NCI-H524 treated with DMSO at 0.1 percent for 48 hours (cell line): ENCODE measurements at places on chromosomes 6 and 20.

DNA sequence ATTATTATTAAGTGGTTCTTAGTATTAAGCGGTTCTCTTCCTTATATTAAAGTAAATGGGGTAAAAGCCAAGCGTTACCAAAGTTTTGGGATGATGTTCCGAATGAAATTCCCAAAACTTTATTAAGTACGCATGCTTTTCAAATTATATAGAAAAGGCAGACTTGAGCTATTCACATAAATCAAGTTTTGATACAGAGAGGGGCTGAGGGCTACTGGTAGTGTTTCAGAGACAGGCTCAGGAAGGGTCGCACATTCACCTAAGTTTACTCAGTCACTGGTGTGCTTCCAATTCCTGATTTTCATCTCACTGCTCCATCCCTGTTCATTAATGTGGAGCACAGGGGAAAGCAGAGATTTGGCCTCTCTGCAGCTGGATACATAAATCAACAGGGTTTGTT, 652.2 kb downstream of the QKI start:
- DNase-seq: no peak

DNA sequence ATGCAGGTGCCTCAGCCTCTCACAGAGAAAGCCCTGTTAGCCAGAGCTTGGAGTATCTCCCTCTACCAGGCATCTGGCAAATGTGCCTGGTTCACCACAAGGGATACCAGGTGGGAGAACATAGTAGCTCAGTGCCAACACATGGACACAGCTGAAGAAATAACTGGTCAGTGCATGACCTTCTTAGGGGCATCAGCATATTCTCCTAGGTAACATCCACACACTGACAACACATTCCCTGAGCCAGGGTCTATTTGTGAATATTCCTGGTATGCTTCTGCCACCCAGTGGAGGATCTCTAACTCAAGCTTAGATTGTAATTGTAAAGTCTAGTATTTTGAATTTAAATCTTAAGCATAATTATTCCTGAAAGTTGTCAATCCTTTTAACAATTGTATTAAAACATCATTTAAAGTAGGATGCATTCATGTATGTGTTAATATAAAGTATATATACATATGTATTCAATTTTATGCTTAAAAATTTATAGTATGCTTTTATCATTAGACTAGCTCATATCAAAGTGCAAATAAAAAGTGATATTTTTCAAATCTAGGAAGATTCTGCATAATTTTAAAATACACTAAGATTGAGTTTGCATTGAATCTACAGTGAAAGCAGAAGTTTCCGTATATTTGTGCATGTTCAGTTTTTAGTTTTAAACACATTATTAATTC, 45.3 kb upstream of the COL21A1 start:
- DNase-seq: peak; percentile 1

DNA sequence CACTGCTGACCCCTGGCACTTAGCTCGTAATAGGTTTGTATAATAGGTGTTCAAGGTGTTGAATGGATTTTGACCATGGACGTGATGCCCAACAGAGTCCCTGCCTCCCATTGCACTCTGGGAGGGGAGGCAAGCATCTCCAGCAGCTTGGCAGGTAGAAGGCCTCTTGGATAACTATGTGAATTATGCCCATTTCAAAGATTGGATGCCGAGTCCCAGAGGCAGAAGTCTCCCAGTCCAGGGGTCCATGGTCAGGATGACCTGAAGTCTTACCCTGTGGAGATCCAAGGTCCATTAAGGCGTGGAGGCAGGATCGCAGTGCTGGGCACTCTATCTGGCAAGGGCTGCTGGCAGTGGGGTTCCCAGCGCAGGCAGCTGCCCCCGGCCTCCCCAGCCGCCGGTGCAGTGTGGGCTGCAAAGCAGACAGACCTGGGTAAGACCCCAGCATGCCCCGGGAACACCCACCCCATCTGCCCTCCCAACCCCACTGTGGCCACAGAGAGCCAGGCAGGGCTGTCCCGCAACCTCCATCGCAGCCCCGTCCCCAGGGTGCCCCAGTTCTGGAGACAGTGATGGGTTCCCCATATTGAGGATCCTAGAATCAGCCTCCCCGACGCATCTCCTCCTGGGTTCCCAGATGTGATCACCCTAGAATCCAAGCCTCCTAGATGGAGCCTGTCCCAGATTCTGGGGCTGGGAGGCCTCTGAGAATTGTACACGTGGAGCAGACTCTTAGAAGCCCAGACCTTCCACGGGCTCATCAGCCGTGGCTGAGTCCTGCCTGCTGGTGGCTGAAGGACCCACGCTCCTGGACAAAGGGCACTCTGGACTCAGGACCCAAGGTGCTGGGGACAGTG, 44.6 kb downstream of the APCDD1L start:
- no peak for DNase-seq

DNA sequence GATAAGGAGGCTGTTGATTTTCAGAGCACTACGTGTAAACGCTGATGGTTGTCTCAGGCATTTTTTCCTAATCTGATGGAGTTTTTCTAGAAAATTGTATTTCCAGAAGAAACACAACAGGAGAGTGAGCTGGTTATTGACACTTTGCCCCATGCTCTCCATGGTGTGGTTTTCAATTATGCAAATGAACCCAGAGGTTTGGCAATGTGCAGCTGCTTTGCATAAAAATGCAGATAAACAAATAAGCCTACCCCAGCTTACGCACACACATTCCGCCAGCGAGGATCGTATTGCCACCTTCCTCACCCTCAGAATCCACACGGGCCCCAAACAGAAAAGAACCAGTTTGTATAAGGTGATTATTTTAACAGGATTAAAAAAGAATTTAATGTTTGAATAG, 45.1 kb upstream of the FRMD1 start:
- DNase-seq: no peak

GRCh38 chr6:168605964-168606363, 165.0 kb downstream of the SMOC2 start:
- DNase-seq: no peak

DNA sequence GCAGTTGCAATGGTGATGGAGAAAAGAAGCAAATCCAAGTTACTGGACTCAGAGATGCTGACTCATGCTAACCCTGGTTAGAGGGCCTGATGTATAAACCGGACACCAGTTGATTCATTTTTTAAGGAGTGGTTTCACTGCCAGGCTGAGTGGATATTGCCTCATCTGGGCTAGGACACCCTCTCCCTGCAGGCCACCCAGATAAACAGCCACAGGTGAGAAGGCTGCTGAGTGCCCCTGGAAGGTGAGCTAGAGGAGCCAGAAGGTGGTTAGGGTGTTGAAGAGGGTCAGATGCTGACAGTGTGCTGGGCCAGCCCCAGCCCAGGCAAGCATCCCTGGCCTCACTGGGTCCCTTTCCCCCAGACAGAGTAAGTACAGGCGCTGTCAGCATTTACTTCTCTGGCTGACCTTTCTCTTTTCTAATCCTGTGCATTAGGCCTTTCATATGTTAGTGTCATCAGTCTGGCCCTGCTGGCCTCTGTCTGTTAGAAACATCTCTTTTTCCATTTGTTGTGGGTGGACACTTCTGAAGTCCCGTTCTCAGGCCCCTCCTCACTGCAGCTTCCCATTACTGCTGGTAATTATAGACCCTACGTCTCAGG, 13.5 kb downstream of the EPB41L1 start:
- no peak for DNase-seq

GRCh38 chr6:3520281-3521230, 63.7 kb upstream of the SLC22A23 start:
- no peak for DNase-seq

GRCh38 chr20:63329331-63330083, 31.6 kb downstream of the CHRNA4 start:
- no peak for DNase-seq

DNA sequence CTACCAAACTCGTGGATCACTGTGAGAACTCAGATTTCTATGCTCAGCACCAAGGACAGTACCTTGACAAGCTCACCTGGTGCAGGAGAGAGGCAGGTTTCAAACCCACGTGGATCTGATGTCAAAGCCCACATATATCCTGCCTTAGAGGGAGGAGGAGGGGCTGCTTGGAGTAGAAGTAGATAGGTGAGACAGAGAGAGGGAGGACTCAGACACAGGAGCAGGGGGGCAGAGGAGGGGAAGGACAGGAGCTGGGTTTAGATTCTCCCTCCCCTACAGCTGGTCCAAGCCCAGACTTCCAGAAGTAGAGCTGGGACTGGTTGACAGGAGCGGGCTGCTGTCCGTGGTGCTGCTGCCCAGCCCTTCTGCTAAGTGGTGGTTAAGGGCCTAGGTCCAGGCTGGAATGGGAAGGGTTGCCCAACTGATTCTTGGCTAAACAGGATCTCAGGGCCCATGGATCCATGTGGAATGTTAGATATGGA, 77.5 kb downstream of the CDH22 start:
- no peak for DNase-seq

GRCh38 chr6:11245381-11246256, 13.2 kb upstream of the NEDD9 start:
- DNase-seq: no peak

- no peak for DNase-seq
These were observed 102.8 kb downstream of the DACT2 start for GRCh38 chr6:168216751-168217191.

DNA sequence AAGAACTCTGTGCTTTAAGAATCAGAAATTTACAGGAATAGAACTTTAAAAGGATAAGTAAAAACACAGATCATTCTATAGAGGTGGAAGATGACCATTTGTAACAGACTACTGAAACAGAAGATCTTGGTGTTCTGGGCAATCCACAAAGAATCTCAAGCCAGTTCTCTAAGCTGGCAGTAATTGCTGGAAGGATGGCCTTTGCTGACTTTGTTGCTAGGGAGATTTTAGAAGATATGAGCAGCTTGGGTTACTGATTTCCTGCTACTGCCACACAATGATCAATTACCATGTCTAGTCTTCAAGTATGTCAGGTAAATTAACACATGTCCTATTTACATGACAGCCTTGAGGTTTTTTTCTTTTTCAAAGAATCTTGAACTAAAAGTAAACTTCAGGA, 31.1 kb downstream of the SNAP91 start:
- DNase-seq: no peak

DNA sequence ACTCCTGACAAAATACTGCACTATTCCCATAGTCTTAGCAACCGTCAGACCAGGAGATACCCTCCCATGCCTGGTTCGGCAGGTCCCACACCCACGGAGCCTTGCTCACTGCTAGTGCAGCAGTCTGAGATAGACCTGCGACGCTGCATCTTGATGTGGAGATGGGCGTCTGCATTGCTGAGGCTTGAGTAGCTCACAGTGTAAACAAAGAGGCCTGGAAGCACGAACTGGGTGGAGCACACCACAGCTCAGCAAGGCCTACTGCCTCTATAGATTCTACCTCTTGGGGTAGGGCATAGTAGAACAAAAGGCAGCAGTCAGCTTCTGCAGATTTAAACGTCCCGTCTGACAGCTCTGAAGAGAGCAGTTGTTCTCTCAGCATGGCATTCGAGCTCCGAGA, 25.4 kb downstream of the TMEM244 start:
- no peak for DNase-seq

GRCh38 chr6:84356907-84357306, 129.5 kb upstream of the CEP162 start:
- no peak for DNase-seq

DNA sequence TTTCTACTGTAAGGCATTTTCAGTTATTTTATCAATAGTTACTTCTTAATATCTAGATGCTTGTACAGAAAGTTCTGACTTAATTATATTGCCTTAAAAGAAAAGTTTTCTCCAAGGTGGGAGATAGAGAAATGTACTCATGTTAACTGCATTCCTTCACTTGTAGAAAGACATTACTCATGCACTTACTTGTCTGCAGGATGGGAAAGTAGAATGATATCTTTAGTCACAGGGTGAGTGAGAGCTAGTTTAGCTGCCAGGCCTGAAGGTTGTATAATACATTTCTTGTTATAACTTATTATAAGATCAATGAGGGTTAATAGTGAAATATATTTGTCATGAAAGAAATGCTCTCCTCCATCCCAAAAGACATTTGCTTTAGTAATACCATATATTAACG, 92.1 kb downstream of the CRYBG1 start:
- no peak for DNase-seq

- no peak for DNase-seq
These were observed 13.0 kb downstream of the ZHX3 start for GRCh38 chr20:41304424-41305079.

DNA sequence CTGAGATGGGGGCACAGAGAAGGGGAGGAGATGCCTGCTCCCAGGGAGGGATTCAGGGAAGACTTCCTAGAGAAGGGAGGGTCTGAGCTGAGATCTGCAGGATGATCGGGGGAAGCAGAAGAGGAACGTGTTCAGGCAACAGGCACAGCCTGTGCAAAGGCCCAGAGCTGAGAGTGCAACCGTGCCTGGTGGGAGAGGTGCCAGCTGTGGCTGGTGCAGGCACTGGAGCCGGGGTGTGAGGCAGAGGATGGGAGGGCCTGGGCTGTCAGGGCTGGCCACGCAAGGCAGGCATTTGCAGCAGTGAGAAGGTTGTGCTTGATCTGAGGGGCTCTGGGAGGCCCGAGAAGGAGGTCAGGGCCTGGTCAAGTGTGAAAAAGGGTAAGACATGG, 27.7 kb downstream of the PTGIS start:
- no peak for DNase-seq

DNA sequence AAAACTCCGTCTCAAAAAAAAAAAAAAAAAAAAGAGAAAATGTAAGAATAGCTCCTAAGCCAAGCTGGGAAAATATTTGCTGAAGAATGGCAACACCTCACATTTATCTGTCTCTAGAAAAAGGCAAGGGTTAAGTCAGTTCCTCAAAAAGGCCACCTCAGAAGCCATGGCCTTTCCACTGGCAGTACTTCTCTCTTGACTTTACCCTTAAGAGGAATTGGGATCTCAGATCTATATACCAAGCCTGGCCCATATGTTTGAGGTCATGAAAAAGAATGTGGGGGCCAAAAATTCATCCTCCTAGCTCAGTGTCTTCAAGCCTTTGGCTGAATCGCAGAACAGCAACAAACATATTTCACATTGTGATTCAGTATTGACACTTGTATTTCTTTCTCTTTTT, 10.9 kb upstream of the NCOA3 start:
- no peak for DNase-seq

- DNase-seq: no peak
These were observed 89.4 kb upstream of the NFATC2 start for GRCh38 chr20:51631953-51632352.

DNA sequence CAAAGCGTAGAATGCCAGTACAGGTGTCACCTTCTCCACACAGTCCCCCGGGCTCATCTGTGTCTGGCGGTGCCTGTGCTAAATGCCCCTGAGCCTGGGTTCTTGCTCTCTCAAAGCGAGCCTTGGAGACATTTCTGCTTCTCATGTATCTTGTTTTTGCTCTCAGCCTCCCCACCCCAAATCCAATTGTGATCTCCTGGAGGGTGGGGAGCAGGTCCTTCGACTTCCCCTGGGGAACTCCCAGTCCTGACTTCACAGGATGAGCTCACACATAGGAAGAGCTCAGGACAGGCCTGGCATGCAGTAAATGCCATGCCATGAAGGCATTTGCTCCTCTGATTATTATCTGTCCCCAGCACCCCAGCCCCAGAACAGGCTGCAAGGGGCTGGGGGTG, 58.1 kb downstream of the NOL4L start:
- DNase-seq: no peak
